Colonic mucosa (tissue), 4 donors: ENCODE measurements at places on chromosomes 3 and 15. TPM values are rescaled to one million over a fixed set of nuclear protein-coding genes. Genes with fewer than 3 reads are reported as not detected.
A peak's percentile ranks its signal among the peaks of the same experiment; 100 is the strongest.

- no peaks in the 10 kb centered on the region for H3K4me1 ChIP-seq
- no peak for DNase-seq
- no peak overlapping the region for H3K27ac ChIP-seq
- H3K4me3 ChIP-seq = no peak overlapping the region
- no peaks in the 10 kb centered on the region for H3K27me3 ChIP-seq
These were observed 237.4 kb upstream of the NR2F2 start for GRCh38 chr15:96093063-96093462.

GRCh38 chr3:87324609-87325008 lies 48.2 kb upstream of the POU1F1 start:
- no peak for DNase-seq
- no peaks in the 10 kb centered on the region for H3K27me3 ChIP-seq
- no peaks in the 10 kb centered on the region for H3K4me1 ChIP-seq
- no peak overlapping the region for H3K27ac ChIP-seq

- H3K36me3 ChIP-seq = no peaks in the 10 kb centered on the region
- no peaks in the 10 kb centered on the region for H3K4me1 ChIP-seq
- H3K27ac ChIP-seq = no peak overlapping the region
- H3K27me3 ChIP-seq = no peaks in the 10 kb centered on the region
- H3K4me3 ChIP-seq = no peak overlapping the region
These were observed 1003.2 kb downstream of the ROBO1 start for GRCh38 chr3:78764634-78765033.

- no peak overlapping the region for H3K4me3 ChIP-seq
- DNase-seq = no peak
- H3K27ac ChIP-seq = no peak overlapping the region
- no peaks in the 10 kb centered on the region for H3K27me3 ChIP-seq
- no peaks in the 10 kb centered on the region for H3K36me3 ChIP-seq
- H3K4me1 ChIP-seq = no peaks in the 10 kb centered on the region
These were observed 1.2 kb upstream of the BBX start for GRCh38 chr3:107521469-107522059.

GRCh38 chr15:38128921-38129320 lies 123.7 kb upstream of the SPRED1 start:
- no peak overlapping the region for H3K4me3 ChIP-seq
- DNase-seq = no peak
- no peaks in the 10 kb centered on the region for H3K27me3 ChIP-seq
- no peaks in the 10 kb centered on the region for H3K36me3 ChIP-seq
- peaks cover 3% of the 10 kb centered on the region for H3K4me1 ChIP-seq

- no peaks in the 10 kb centered on the region for H3K27me3 ChIP-seq
- H3K4me1 ChIP-seq = no peaks in the 10 kb centered on the region
- H3K27ac ChIP-seq = peak within 1 kb of the TSS; percentile 89
- no peaks in the 10 kb centered on the region for H3K36me3 ChIP-seq
- H3K4me3 ChIP-seq = peak within 1 kb of the TSS; percentile 63
These were observed at the start of gene GOLGB1 for GRCh38 chr3:121749276-121750086. Gene GOLGB1 (minus strand): TSS chr3:121749741. CDS start chr3:121730971, 18,770 bp downstream.

DNA sequence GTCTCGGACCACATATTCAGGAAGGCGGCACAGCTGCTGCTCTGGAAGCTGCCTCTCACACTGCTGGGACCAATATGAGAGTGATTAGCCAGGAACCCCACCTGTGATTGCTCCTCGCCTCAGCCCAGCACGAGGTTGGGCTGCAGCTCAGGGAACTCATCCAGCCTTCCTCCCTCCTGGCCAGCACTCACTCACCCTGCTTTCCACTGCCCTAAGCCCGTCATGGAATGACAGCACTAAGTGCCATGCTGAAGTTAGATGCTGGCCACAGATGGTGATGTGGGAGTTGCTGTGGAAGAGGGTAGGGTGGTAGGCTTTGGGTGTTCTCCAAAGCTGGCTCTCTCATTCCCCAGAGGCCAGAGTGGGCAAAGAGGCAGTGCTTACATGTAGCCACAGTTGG lies 7.3 kb downstream of the MST1R start:
- H3K27me3 ChIP-seq = no peaks in the 10 kb centered on the region
- H3K4me1 ChIP-seq = no peaks in the 10 kb centered on the region
- no peak overlapping the region for H3K4me3 ChIP-seq
- H3K27ac ChIP-seq = no peak overlapping the region

- no peak overlapping the region for H3K27ac ChIP-seq
- H3K27me3 ChIP-seq = no peaks in the 10 kb centered on the region
- no peak for DNase-seq
- no peaks in the 10 kb centered on the region for H3K36me3 ChIP-seq
- H3K4me3 ChIP-seq = no peak overlapping the region
- no peaks in the 10 kb centered on the region for H3K4me1 ChIP-seq
These were observed 28.1 kb downstream of the EXOG start for GRCh38 chr3:38524141-38524739.

- H3K4me1 ChIP-seq = no peaks in the 10 kb centered on the region
- no peak for DNase-seq
- no peaks in the 10 kb centered on the region for H3K36me3 ChIP-seq
- no peaks in the 10 kb centered on the region for H3K27me3 ChIP-seq
- H3K4me3 ChIP-seq = no peak overlapping the region
- H3K27ac ChIP-seq = no peak overlapping the region
These were observed 125.5 kb downstream of the MBNL1 start for GRCh38 chr3:152394246-152394645.

GRCh38 chr15:50053055-50053856 lies 65.8 kb downstream of the ATP8B4 start:
- no peaks in the 10 kb centered on the region for H3K27me3 ChIP-seq
- H3K4me3 ChIP-seq = no peak overlapping the region
- H3K4me1 ChIP-seq = no peaks in the 10 kb centered on the region
- no peaks in the 10 kb centered on the region for H3K36me3 ChIP-seq

- H3K4me1 ChIP-seq = no peaks in the 10 kb centered on the region
- no peak overlapping the region for H3K27ac ChIP-seq
- no peak for DNase-seq
- no peak overlapping the region for H3K4me3 ChIP-seq
- H3K36me3 ChIP-seq = no peaks in the 10 kb centered on the region
- no peaks in the 10 kb centered on the region for H3K27me3 ChIP-seq
These were observed 30.5 kb downstream of the TMED3 start for GRCh38 chr15:79341396-79341795.

DNA sequence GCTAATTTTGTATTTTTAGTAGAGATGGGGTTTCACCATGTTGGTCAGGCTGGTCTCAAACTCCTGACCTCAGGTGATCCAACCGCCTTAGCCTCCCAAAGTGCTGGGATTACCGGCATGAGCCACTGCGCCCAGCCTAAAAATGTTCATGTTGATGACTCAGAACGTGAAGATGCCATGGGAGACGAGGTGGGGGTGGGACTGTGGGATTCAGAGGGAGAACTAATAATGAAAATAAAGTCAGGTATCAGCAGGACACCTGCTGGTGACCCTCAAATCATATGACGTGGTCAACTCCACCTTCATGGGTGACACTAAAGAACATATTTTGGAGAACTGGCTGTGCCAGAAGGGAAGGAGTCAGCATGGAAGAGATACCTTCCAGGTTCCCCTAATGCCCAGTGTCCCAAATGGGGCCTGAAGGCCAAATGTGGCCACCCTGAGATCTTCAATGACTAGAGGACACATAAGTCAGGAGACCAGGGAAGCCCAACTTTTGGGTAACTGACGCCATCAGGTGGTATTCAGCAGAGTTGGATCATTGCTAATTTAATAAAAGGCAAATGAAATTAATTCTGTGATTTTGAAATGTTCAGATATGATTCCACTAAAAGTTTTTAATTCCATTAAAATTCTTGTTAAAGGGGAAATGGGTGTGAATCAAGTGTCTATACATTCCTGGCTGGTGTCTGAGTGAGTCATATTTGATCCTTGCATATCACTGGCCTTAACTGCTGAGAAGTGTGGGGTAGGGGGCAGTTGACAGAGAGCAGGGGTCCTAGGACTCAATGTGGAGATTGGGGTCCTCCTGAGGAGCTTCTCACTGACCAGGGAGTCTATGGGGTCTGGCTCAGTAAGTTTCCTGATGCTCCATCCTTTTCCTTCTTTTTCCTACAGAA lies 88.6 kb upstream of the GSK3B start:
- H3K4me3 ChIP-seq = no peak overlapping the region
- no peaks in the 10 kb centered on the region for H3K4me1 ChIP-seq
- no peaks in the 10 kb centered on the region for H3K36me3 ChIP-seq
- DNase-seq = no peak

DNA sequence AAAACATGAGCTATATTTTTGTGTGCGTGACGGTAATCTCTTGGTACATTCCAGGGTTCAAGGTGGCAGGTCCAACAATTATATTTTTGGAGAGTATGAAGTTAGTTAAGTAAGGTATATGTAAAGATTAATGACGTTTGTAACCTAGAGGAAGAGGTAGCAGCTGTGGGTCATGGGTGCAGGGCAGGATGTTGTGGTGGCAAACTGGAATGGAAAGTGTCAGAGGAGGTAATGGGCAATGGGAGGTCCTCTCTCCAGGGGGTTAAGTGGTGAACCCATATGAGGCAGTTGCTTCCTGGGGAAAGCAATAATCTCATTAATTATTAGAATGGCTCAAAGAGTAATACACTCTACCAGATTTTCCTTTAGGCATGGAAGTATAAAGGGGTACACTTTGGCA lies 1.0 kb upstream of the CD200R1L start:
- H3K27ac ChIP-seq = no peak overlapping the region
- no peaks in the 10 kb centered on the region for H3K27me3 ChIP-seq
- no peaks in the 10 kb centered on the region for H3K36me3 ChIP-seq
- no peak overlapping the region for H3K4me3 ChIP-seq
- no peak for DNase-seq

Gene LHFPL4
- total RNA-seq = 1.2 TPM

Gene CTXN2
- total RNA-seq = 0.07 TPM

Gene FAM174B
- total RNA-seq = 25.7 TPM

Gene PAQR5
- 36.3 TPM for total RNA-seq

Gene C15orf62
- total RNA-seq = 0.80 TPM
